Activated gamma-delta T cell treated with Interleukin-2 at 50 U/mL for 16 hours (primary cell): ENCODE measurements at places on chromosomes 3 and 15.

GRCh38 chr3:185332026-185332735 lies 30.8 kb upstream of the MAP3K13 start:
- DNase-seq, result no peak

DNA sequence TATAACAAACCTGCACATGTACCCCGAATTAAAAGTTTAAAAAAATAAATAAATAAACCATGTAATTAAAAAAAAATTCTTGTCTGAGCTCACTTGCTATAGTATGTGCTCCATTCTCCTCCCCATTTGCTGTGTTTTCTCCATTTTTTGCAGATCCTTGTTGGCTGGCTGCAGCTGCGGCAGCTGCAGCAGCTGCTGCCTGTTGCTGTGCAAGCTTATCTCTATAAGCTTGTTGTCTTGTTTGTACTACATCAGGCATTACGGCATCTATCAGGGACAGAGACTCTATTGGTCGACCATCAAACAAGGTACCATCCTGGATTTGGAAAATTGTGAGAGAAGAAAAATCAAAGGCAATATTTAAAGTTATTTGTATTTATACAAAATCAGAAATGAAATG lies 145.9 kb downstream of the TBL1XR1 start:
- no peak for DNase-seq

DNA sequence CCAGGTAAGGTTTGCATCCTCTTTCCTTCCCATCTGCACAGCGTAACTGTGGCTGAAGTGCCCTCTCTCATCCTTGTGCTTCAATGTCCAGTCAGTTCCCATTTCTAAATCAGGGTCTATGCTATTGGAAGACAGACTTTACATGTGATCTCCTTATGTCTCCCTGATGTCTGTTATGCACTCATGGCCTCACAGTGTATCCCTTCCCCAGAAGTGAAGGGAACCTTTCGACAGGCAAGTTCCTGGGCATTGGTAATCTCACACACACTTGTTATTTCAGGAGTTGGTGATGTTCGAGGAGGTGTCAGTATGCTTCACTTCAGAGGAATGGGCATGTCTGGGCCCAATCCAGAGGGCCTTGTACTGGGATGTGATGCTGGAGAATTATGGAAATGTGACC lies 7.4 kb downstream of the ZNF197 start:
- DNase-seq, result no peak

DNA sequence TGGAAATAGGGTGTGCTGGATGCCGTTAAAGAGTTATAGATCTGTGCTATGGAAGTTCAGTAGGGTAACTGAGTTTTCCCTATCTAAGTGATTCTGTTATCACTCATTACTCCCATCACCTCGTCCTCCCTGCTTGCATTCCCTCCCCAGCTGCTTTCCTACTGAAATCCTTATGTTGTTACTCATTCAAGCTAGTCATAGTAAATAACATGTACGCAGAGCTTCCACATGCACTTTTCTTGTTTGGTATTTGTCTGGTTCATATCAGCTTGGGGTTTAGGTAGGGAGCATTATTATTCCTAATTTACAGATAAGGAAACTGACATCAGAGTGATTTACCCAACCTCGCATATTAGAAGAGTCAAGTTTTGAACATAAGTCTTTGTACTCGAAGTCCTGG lies 135.1 kb downstream of the HCN4 start:
- no peak for DNase-seq

DNA sequence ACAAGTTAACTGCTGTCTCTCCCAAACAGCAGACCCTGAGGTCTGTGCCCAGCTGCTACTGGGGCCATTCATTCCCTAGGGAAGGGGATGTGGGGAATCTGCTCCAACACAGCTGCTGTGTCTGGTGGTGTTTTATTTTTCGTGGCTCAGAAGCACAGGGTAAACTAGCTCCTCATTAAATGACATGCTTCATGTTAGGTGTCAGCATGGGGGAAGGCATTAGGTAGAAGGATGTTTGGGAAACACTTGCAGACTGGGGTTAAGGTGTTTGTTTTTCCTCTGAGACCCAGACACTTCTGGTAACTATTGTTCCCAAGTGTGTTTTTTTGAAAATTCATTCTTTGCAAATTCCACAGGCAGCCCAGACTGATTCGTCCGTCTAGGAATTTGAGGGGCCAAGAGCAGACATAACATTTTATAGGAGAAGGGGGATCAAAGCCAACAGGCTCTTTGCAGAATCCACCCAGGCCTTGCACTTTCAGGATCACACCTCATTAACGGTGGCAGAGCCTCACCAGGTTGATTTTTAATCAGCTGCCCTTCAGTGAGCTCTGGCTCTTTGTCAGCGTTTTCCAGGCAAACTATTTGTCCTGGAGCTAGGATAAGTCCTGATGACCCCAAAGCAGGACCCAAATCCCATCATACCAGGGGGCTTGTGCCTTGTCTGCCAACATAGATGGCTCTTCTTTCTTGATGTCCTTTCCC lies 65.4 kb upstream of the ITGA11 start:
- no peak for DNase-seq

GRCh38 chr3:136750209-136750896 lies 1.8 kb downstream of the STAG1 start:
- DNase-seq, result no peak

DNA sequence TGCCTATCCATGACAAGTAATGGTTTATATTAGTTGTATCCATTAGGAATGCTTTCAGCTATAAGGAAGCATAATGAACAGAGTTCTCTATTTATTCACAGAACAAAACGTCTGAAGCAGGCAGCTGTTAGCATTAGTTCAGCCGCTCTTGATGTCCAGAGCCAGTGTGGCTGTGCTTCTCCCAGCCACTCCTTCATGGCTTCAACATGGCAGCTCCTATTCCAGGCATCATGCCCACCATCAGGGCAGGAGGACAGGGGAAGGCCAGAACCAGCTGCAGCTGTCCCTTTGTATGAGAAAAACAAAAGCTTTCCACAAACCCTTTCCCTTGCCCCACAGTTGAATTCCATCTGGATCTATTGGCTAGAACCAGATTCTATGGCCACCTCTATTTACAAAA lies 12.9 kb upstream of the SNRK start:
- DNase-seq, result no peak

GRCh38 chr3:142211034-142211433 lies 14.4 kb downstream of the GK5 start:
- no peak for DNase-seq

DNA sequence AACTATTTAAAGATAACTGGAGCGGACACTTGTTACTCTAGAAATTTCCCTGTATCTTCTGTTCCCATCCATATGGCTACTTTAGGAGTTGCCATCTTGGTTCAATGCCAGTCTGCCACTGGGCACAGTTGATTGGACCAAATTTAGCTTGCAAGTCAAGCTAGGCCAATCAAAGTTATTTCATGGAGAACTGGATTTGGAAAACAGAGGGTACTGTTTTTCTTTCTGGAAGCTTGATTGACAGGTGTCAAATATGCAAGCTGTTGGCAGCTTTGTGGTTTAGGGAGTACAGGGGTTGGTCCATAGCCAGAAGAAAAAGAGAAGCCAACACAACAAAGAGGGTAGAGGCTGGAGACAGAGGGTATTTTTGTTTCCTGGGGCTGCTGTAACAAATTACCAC lies 33.4 kb upstream of the KLHL25 start:
- DNase-seq, result no peak

DNA sequence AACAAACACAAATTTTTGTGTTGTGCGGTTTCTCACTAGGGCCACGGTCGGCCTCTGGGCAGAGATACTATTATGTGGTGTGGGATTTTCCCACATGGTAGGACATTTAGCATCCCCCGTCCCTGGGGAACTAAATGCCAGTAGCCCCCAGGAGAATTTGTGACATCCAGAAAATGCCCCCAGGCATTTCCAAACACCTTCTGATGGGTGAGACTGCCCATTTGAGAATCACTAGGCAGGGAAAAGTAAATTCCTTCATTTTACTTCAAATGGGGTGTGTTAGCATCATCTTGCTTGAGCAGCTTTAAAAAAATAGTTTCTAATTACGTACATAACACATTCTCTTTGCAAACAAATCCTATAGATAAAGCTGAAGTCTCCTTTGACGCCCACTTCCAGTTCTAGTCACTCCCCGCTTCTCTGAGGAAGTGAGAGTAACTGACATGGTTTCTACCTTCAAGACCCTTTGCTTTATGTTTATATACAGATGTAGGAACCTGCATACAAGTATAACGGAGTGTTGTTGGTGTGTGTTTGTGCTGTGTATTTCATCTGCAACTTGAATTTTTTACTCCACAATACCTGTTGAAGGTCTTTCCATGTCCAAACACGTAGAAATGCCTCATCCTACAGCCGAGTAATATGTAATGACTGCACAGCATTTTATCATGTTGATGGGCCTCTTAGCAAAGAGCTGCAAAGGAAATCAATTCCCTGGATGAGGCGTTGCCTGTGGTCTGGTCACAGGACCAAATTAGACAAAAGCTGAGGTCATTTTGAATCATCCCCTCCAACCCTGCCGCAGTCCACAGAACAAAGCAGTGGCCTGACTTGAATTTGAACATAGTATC lies 31.4 kb upstream of the ZBTB38 start:
- DNase-seq, result no peak

DNA sequence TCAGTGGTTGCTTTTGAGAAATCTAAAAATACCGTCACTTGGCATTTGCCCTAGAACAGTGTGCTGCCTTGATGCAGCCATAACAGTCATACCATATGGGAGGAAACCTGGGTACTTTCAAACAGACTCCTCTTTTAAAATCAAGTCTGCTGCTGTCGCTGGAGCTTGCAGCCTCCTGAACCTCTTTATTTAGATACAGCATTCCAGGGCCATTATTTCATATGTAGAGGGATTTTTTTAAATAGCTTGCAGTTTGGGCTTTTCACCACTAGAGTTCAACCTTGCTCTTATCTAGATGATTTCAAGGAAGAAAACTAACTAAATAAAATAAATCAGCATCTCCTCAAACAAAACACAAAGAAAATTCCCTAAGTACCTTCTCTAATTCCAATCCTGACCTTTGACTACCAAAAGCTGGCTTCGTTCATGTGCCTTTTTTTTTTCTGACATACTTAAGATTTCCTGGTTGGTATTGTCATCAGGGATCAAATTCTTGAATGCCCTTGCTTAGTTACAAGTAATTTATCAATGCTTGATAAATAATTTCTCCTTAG lies 111.6 kb downstream of the KBTBD8 start:
- DNase-seq, result no peak

- no peak for DNase-seq
Measured at GRCh38 chr3:113084777-113085176, 94.0 kb downstream of the GTPBP8 start.

DNA sequence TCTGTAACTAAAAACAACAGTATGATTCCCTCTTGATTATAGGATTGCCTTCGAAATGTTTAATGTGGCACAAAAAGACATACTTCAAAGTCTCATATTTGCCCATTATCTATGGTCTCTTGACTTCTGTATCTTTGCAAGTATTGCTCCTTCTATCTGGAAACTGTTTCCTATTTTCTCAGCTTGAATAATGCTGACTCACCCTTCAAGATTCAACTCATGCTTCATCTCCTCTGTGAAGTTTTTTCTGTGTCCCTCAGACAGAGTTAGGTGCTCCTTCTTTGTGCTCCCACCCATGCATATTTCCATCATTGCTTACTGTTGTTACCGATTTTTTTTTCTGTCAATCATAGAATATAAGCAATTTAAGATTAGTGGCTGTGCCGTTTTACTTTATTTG lies 192.8 kb upstream of the ROBO1 start:
- no peak for DNase-seq

DNA sequence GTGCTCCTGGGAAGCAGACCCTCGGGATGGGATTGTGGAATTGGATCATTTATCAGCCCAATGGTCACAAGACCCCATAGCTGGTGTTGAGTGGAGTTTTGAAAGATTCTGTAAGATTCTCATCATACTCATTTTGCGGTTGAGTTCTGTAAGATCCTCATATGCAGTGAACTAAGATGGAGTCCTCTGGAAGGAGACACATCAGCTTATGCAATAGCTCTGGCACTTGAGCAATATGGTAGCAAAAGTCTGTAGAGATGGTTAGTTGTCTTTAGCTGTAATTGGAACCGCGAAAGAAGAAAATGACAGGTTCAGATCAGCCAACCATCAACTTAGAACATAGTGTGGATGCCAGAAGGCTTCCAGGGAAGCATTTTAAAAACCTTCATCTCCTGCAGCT lies 184.5 kb upstream of the TSC22D2 start:
- no peak for DNase-seq

DNA sequence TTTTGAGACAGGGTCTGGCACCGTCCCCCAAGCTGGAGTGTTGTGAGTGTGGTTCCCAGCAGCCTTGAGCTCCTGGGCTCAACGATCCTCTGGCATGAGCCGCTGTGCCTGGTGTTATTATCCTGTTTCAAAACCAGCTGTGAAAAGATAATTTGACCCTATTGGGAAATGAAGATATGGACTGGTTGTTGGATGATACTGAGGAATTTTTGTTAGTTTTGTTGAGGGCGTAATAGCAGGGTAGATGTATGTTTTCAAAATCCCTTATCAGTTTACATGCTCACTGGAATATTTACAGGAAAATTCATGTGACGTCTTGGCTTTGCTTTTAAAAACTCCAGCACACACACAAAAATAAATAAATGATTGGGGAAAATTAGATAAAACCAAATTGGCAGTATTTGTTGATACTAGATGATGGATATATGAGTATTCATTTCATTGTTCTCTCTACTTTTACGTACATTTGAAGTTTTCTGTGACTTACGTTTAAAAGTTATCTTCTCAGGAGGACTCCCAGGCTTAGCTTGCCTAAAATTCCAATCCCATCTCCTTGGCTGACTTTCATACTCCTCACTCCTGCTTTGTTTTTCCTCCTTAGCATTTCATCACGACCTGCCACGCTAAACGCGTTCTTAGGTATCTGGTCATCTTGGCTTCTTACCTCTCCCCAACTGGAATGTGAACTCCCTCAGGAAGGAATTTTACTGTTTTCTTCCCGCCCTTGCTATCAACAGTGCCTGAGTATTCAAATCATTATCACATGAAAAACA lies 56.8 kb upstream of the TFRC start:
- no peak for DNase-seq

GRCh38 chr3:192642651-192643050 lies 84.7 kb downstream of the FGF12 start:
- DNase-seq, result no peak

GRCh38 chr3:47475029-47475569 lies 642 bp downstream of the SCAP start:
- DNase-seq, result no peak

- no peak for DNase-seq
Measured at GRCh38 chr15:77528968-77529319, 103.8 kb downstream of the LINGO1 start.

DNA sequence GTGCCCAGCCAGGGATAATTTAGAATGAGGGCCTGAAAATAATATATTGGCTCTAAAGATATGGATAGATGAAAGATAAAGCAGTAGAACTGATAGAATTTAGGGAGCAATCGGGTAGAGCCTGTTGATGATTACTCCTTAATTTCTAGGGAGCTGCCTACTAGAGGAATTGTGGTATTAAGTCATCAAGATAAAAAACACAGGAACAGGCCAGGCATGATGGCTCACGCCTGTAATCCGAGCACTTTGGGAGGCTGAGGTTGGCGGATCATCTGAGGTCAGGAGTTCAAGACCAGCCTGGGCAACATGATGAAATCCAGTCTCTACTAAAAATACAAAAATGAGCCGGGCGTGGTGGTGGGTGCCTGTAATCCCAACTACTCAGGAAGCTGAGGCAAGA lies 130.4 kb downstream of the PCCB start:
- no peak for DNase-seq
